ENCODE measurements at places on chromosomes 4 and X.

DNA sequence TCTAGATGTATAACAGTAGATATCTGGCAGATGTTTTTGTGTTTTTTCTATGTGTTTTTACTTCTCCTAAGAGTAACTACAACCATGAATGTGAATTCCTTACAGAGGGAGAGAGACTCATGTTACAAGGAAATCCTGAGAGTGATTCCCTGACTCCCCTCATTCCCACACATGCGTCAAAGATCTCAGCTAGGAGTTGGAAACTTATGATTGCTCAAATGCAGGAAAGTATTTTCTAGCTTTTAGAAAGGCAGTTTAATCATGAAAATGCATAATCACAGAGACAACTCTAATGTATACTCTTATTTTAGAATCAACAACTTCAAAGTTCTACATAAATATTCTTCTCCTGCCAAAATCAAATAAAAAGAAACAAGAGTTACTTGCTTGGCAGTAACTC lies 121.8 kb downstream of the PDE5A start:
- no peak for DNase-seq

DNA sequence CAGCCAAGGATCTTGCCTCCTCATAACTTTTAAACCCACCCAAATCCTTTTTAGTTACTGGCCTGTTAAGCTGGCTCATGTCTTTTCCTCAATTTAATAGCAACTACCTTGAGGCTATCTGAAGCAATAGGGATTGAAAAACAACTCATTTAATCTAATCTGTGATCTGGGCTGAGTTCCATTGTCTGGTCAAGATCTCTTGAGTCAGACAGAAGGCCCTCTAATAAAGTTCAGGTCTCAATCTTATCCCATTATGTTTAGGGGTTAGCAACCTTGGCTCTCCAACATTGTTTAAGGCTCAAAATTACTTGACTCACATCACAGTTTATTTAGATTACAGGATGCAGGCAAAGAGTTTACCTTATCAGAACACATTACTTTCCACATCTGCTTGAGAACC lies 436.1 kb downstream of the ANKRD50 start:
- DNase-seq, result no peak

DNA sequence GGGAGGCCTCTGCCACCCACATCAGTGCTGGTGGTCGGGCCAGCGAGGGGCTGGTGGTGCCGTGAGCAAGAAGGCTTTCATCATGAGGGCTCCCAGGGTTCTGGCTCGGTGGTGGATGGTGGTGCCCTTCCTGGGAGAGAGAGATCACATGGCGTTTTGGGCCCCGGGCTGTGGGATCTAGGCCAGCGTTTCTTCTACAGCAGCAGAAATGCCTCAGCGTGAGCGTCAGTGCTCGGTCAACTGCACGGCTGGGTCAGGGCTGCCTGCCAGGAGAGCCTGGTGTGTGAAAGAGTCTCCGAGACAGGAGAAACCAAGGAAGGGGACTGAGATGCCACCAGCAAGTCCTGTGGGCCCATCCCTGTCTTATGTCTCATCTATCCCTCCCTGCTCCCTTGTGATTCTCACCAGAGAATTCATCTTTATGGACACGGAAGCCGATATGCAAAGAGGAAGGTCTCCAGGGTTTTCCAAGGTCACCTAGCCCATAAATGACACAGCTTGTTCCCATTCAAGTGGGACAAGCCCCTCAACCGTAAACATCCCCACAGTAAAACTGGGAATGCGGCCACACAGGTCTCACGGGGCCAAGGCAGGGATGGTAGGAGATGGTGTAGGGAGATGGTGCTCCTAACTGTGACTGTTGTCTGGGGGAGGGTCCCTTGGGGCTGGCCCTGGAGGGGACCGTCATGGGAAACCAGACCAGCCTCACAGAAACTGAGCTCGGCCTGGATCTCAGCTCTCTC lies 99.2 kb downstream of the SORCS2 start:
- no peak for DNase-seq

DNA sequence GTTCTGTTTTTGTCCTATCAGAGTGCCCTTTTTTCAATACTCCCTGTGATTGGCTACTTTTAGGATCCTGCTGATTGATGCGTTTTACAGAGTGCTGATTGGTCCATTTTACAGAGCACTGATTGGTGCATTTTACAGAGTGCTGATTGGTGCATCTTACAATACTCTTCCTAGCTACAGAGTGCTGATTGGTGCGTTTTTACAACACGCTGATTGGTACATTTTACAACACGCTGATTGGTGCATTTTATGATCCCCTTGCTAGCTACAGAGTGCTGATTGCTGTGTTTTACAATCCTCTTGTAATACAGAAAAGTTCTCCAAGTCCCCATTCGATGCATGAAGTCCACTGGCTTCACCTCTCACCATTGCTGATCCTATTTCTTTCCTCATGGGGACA lies 176.8 kb downstream of the GC start:
- DNase-seq, result no peak

All from A172 (cell line).